Kidney epithelial cell (primary cell): ENCODE measurements at places on chromosomes 7 and 10. TPM values are rescaled to one million over a fixed set of nuclear protein-coding genes. Genes with fewer than 3 reads are reported as not detected.

The SLC39A12 gene
- total RNA-seq = not detected in 2 replicates

The H2BK1 gene
- not detected in 2 replicates for total RNA-seq

The SMARCD3 gene
- 12.6 and 28.7 TPM in 2 replicates for total RNA-seq

The C10orf53 gene
- not detected in 2 replicates for total RNA-seq

The WASHC2A gene
- 52.6 and 53.7 TPM in 2 replicates for total RNA-seq

The GHITM gene
- 231 and 276 TPM in 2 replicates for total RNA-seq

The SCIN gene
- total RNA-seq = 8.6 and 14.7 TPM in 2 replicates

The CHCHD3 gene
- total RNA-seq = 78.7 and 119 TPM in 2 replicates

The LARP4B gene
- 63.6 and 64.0 TPM in 2 replicates for total RNA-seq

The LIPJ gene
- total RNA-seq = 0.08 TPM in 1 of 2 replicates, not detected in the other

The BHLHA15 gene
- total RNA-seq = 8.1 and 9.7 TPM in 2 replicates
